ENCODE measurements at places on chromosomes 3 and 15. TPM values are rescaled to one million over a fixed set of nuclear protein-coding genes. Genes with fewer than 3 reads are reported as not detected.

Gene TRIP4
- total RNA-seq = 20.5 TPM

Gene C3orf20
- not detected for total RNA-seq

Gene PLIN1
- 3.3 TPM for total RNA-seq

Gene PATL2
- 2.7 TPM for total RNA-seq

Gene MOBP
- not detected for total RNA-seq

GRCh38 chr3:120013481-120013880, 80.8 kb downstream of the GSK3B start:
- DNase-seq = no peak

GRCh38 chr15:71080705-71081104, 34.6 kb upstream of the THSD4 start:
- no peak for DNase-seq

GRCh38 chr15:31080591-31081014, 20.9 kb downstream of the TRPM1 start:
- DNase-seq = peak; percentile 59

DNA sequence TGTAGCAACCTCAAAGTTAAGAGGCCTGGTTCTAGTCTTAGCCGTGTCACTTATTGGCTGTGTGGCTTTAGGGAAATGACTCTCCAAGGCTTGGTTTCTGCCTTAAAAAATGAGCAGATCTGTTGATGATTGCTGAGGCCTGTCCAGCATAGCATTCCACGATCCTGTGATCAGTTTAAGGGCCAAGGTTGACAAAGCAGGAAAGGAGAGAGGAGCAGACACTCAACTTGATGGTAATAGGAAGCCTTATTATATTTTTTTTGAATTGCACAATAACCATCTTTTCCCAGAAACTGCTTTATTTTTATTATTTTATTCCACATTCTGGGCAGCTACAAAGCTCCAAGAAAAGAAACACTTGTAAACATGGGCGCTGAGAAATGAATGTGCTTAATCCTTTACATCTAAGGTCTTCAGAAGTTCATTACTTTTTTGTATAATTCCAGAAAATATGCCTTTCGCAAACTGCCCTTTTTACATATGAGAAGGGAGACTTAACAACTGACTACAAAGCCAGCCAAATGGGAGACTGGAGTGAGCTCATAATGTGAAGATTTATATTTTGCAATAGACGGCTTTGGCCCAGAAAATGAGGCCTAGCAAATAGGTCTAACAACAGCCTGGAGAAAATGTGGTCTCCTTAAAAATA, 241.0 kb downstream of the ATP8B4 start:
- no peak for DNase-seq

DNA sequence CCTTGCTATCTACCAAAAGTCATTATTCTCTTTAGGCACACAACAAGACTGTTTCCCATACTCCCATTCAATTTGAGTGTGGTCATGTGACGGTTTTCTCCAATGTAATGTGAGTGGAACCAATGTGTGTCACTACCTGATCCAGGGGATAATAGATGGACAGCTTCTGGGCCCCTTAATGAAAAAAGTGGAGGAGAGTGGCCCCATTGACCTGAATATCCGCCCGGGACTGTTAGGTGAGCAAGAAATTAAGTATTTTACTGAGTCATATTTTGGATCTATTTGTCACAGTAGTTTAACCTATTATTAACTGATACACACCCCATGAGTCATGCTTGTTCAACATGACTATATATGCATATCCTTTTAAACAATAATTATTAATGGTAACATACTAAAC, 15.1 kb upstream of the ARID3B start:
- DNase-seq = no peak

DNA sequence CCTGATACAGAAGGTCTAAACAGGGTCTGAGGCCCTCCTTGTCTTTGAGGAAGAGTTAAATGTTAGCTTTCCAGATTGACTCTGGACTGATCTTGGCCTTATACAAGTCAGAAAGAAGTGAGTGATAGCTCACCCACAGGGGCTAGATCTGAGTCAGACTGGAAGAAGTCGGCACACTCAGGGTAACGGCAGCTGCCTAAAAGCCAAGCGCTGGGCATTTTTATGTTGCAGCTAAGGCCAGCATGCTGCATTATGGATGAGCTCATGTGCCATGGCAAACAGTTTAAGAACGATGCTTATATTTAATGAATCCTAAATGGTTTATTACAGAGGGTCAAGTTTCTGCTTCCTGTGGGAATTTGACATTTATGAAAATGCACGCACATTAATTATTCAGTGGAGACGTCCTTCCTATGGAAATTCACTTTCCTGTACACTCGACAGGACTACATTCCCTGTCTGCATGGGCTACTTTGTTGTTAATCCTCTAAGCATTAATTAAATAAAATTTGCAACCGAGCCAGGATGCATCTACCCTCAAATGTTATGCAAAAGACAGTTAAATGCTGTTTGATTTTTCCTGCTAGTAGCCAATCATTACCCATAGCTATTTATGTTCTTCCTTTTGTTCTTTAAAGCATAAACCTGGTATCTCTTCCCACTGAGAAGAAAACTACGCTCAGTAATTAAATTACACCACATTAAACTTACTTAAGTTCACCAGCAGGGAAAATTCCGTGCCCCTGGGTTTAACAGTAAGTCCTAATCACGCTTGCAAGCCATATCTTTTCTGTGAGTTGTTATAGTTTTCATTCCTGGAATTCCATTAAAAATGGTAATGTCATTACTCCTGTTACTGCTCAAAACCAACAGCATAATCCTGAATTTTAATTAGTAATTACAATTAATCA, 762.7 kb upstream of the CFAP20DC start:
- no peak for DNase-seq

GRCh38 chr15:87045746-87046145, 966.1 kb downstream of the AGBL1 start:
- no peak for DNase-seq

GRCh38 chr15:52329150-52329549, 33.5 kb upstream of the MYO5C start:
- DNase-seq = no peak

GRCh38 chr15:92079647-92080255, 226.2 kb downstream of the SLCO3A1 start:
- DNase-seq = no peak

GRCh38 chr3:196284396-196284795, 3.1 kb downstream of the PCYT1A start:
- no peak for DNase-seq

DNA sequence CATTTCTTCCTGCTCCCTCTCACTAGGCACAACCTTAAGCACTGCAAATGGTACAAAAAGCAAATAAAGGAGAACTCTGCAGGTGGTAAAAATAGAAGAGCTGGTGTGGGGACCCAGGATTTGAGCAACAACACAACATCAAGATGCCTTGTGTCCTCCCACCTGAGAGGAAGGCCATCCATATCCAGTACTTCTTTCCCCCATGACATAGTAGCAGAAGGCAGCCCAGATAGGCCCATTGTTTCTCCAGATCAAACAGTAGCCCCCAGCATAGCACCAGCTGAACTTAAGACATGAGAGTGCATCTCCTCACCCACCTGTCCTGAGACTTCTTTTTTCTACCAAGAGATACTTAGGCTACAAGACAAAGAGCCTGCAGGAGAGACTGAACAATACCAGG, 180.5 kb downstream of the GOLGA6L6 start:
- no peak for DNase-seq

- DNase-seq = no peak
These were observed 221.6 kb upstream of the ATP10A start for GRCh38 chr15:26084771-26085170.
